ENCODE measurements at places on chromosomes 7 and 10.
A peak's percentile ranks its signal among the peaks of the same experiment; 100 is the strongest.

- no peak for DNase-seq
These were observed 220.5 kb upstream of the AOAH start for GRCh38 chr7:36944838-36945237.

DNA sequence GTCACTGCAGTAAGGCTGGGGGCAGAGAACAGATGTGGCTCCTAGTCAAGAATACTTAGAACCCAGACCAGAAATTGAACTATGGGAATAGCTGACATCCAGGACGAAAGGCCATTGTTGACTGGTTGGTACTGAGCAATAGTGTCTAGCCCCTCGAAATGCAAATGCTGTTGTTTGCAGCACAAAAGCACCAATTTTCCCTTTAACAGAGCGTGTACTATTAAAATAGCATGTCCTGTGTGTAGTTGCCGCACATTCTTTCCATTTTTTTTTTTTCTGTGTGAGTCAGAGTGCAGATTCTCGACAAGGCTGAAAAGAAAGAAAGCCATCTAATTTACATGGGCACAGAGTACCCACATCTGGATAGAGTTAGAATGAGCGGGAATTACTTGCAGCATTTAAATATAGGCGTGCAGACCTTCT is 302.4 kb downstream of the PTEN start:
- no peak for DNase-seq

GRCh38 chr10:82282782-82283456 is 407.9 kb downstream of the NRG3 start:
- DNase-seq, result no peak

DNA sequence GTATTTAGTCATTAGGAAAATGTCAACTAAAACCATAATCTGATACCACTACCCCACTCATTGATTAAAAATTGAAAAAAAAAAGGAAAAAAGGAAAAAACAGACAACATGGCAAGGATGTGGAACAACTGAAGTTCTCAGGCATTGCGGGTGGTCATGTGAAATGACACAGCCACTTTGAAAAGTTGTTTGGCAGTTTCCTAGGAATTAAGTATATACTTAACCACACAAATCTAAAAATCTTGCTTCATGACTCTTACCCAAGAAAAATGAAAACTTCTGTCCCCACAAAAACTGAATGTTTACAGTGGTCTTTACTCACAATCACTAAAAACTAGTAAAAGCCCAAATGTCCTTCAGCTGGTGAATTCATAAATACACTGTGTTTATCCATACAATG is 254.5 kb downstream of the AHR start:
- DNase-seq, result no peak

GRCh38 chr10:86295791-86296190 is 70.8 kb downstream of the GRID1 start:
- no peak for DNase-seq

DNA sequence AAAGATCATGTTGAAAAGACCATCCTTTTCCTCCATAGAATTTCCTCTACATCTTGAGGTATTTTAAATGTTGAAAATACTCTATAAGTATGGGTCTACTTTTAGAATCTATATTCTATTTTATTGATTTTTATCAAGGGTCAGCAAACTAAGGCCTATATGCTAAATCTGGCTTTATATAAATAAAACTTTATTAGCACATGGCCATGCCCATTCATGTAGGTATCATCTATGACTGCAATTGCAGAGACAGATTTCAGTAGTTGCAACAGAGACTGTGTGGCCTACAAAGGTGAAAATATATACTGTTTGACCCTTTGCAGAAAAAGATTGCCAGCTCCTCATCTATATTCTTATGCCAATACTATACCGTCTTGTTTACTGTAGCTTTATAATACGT is 72.7 kb downstream of the TAX1BP1 start:
- no peak for DNase-seq

DNA sequence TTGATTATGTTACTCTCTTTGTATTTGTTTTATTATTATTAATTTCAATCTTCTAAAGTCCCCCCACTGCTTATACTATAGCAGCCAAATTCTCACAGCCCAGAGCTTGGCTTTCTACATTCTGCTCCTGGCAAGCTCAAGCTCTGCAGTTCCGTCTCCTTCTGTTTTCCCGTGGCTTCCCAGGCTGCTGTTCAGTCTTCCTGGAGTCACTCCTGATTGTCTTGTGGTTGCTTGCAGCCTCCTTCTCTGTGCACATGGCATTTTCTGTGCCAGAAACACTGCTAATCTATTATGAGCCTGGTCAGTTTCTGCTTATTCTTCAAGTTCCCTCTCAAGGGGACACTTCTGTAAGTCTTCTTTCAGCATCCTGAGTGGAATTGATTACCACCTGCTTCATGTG is 533.7 kb upstream of the IGFBP3 start:
- DNase-seq, result no peak

DNA sequence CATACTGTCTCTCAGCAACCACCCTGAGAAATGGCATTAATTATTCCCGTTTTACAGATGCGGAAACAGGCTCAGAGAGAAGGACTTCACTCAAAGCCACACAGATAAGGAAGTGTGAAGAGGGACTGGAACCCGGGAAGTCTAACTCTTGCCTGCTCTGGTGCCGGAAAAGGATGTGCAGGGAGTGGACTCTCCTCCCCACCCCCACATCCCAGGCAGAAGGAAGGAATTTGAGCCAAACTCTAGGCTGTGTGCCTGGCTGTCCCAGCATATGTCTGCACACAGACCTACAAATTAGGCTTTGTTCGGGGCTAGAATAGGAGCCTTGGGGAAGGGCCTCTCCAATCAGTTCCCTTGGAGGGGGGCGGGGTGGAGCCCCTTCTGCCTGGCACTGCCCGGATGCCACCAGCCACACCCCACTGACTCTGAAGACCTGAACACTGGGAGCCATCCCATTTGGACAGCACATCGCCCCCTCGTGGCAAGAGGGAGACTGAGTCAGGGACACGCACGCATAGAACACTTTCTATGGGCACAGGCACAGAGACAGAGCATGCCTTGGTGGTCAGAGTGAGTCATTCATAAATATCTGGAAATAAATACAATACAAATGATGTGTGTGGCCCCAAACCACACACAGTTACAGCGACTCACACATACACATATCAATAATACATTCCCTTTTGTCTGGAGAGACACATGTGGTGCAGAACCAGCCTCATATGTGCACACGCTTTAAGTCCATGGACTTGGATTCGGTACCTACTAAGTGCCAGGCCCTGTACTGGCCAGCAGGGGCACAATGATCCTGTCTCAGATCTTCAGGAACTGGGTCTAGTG is 13.1 kb downstream of the LZTS2 start:
- peak; percentile 69 for DNase-seq

GRCh38 chr10:74880041-74880440 is 53.6 kb downstream of the KAT6B start:
- no peak for DNase-seq

DNA sequence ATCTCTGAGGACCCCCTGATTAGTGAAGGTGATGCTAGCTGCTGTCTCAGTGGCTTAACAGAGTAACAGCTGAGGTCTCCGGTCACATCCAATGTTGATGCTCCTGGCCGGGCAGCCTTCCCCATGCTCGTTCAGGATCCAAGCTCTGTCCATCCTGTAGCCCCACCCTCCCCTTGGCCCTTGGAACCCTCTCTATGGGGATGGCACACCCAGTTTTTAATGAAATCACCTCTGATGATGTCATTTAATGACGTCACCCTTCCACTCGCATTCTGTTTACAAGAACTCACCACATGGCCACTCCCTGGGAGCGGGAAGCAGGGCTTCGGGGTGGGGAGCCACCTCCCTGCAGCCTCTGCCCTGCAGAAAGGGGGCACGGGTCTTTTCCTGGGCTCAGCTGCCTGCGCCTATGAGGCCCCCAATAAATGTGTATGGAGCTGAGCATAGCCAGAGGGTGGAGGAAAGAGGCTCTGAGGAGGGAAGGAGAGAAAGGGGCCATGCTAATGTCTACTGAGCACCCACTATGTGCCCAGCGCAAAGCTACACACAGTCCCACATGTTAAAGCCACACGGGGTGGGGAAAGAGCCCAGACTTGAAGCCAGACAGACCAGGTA is 95.5 kb downstream of the OAT start:
- no peak for DNase-seq
